ENCODE measurements at places on chromosomes 11 and 22.

GRCh38 chr22:47146941-47147340 is 384.5 kb downstream of the TBC1D22A start:
- no peak for DNase-seq

DNA sequence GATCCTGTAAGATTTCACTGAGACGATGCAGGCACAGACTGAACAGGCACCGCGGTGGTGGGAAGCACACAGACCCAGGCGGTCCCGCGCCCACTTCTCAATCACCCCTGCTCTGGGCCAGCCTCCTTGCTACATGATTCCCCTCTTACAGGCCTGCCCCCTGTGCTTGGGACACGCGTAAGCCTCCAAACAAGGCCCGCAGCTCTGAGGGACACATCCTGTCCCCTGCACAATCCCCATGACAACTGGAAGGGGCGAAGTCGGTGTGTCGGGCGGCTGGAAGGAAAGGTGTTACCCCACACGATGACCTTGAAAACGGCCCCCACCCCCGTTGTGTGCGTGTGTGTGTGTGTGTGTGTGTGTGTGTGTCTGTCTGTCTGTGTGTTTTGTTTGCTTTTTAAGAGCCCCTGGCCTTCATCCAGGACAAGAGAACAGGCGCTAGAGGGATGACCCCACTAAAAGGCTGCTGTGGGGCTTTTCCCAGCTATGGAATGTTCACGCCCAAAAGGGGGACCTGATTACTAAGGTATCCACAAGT is 13.1 kb downstream of the CELSR1 start:
- no peak for DNase-seq

- DNase-seq: no peak
Measured at GRCh38 chr11:131412061-131412460, 41.6 kb downstream of the NTM start.

DNA sequence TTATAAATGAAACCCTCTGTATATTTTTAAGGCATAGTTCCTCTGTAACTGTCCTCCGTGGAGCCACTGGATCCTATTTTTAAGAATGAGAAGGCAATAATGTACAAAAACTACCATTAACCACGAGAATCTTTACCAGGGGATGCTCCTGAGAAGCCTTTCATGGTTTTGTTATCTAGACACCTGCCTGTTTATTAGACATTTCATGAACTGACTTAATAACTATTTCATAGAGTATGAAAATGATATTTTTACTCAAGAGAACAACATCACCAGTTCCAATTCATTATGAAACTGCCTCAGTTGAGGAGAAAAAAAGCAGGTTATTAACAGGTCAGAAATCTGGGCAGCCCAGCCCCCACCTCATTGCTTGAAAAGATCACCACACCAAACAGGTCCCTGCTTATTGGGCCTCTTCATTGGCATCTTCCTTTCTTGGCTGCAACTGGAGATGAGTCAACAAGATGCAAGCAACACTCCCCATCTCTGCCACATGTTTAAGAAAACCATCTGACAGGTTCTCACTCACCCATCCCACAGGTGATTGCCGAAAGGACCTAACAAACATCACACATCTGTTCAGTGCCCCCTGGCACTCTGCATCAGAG is 27.8 kb downstream of the ETS1 start:
- no peak for DNase-seq

DNA sequence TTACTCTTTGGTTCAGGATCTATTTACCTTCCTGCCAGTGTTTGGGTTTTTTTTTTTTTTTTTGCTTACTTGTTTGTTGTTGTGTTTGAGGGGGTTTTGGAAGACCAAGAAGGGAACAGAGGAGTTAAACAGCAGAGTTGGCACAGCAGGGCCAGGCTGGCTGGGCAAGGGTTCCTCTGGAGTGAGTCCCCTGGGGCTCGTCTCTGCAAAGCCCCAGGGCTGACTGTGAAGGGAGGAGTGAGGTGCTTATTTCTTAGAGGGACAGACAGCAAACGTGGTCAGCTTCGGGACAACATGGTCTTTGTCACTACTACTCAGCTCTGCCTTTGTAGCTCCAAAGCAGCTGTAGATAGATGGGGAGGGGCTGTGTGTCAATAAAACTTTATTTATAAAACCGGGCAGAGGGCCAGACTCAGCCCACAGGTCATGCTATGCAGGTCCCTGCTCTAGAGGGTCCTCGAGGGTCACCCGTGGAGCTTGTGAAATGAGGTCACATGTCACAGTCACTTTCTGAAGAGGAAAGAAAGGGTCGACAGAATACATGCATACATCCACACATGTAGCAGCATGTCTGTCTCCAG is 1404.7 kb downstream of the BRD1 start:
- no peak for DNase-seq

- DNase-seq: no peak
Measured at GRCh38 chr11:112962579-112963367, 1.6 kb downstream of the NCAM1 start.

GRCh38 chr11:133072378-133072777 is 459.9 kb downstream of the OPCML start:
- no peak for DNase-seq

- DNase-seq: no peak
Measured at GRCh38 chr11:110071197-110071596, 22.0 kb upstream of the ZC3H12C start.

DNA sequence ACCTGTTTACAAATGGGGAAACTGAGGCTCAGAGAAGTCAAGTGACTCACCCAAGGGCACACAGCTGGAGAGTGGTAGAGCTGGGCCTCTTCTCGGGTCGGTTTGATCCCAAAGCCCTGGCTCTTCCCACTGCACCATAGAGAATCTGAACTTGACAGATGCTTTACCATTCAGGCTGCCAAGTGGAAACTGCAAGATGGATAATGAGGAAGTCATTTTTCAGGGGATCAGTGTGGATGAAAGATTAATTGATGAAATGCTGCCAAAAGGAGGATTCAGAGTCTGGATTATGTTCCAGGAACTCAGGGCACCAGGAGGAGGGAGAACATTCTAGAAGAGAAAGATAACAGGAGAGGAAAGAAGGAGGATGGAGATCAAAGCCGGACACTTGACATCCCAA is 185.9 kb upstream of the ZBED5 start:
- no peak for DNase-seq

- DNase-seq: no peak
Measured at GRCh38 chr11:32701616-32702015, 92.8 kb downstream of the CCDC73 start.

- DNase-seq: no peak
Measured at GRCh38 chr11:26134481-26135355, 197.2 kb upstream of the ANO3 start.

DNA sequence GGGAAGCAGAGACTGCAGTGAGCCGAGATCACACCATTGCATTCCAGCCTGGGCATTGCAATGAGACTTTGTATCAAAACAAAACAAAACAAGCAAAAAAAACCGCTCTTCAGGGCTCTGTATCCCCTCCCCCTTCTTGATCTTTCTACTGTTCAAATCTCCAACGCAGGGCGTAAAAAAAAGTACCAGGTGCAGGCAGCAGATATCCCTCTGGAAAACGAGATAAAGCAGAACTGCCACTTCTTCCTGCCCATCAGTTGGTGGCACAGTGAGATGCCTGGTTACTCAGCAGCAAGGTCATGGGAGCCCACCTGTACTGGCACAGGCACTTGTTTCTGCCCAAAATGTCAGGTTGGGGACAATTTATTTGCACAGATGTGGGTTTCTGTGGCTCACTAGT is 11.2 kb downstream of the CCS start:
- DNase-seq: no peak

GRCh38 chr11:63536669-63537292 is at the start of gene PLAAT4:
TSS of gene PLAAT4 (plus strand) at chr11:63536808. CDS start at chr11:63536869, 61 bp downstream.
- DNase-seq: no peak

- DNase-seq: no peak
Measured at GRCh38 chr22:47165338-47166032, 403.0 kb downstream of the TBC1D22A start.

DNA sequence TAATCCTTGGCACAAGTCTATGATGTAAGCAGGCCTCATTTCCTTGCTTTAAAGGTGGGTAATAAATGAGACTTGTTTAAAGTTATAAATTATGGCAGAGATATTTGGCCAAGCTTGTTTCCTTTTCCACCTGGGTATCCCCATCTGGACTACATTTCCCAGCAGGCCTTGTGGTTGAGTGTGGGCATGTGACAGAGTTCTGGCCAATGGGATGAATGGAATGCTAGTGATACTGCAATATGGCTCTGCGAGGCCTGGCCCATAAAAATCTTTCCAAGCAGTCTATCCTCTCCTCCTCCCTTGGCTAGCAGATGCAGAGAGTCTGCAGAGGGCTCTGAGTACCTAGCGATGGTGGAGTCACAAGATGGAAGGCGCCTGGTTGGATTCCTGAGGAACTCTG is 102.5 kb downstream of the TIMP3 start:
- DNase-seq: peak; percentile 51

DNA sequence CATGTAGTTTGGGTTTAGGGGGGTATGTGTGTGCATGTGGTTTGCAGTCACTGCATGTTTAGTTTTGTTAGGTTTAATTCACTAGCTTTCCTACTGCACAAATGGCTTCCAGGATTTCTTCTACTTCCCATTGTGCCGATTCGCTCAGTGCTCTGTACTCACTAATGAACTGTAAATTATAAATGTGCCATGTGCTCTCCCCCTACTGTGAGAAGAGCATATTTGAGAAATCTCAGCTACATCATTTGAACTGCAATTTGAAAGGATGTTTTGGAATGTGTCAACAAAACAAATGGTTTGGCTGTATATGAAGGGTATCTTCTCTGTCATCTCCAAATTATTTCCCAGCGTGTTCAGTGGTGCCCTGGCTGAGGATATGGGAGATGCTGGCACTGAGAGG is 28.1 kb downstream of the CYB5R2 start:
- no peak for DNase-seq

GRCh38 chr11:109981031-109981636 is 112.1 kb upstream of the ZC3H12C start:
- no peak for DNase-seq

DNA sequence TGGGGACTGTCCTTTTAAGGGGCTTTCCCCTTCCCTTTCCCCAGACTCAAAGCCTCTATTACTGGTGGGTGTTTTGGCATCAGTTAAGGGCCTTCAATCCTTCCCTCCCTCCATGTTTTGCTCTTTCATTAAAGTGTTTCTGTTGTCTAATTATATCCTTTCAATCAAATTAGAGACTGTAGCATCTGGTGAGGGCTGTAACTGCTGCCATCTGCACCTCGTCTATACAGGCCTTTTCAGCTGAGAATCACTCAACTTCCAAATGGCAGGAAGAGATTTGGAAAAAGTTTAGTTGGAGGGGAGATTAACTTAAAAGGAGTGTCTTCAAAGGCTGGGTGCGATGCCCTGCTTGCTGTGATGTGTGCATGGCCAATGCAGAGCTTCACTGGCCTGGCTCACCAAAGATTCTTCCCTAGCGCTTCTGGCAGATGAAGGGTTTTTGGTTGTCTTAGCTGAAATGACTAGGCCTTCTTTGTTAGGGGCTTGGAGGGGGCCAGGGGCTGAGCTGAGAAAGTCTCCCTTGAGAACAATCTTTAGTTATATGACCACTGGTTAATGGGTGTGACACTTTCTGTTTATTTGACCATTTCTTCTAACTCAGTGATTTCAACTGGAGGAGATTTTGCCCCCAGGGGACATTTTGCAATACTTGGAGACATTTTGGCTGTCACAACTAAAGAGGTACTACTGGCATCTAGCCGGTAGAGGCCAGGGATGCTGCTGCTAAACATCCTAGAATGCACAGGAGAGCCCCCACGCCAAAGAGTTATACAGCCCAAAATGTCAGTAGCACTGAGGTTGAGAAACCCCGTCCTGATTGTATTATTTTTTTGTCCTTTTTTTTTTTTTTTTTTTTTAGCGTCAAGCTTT is 7.5 kb downstream of the KREMEN1 start:
- no peak for DNase-seq

DNA sequence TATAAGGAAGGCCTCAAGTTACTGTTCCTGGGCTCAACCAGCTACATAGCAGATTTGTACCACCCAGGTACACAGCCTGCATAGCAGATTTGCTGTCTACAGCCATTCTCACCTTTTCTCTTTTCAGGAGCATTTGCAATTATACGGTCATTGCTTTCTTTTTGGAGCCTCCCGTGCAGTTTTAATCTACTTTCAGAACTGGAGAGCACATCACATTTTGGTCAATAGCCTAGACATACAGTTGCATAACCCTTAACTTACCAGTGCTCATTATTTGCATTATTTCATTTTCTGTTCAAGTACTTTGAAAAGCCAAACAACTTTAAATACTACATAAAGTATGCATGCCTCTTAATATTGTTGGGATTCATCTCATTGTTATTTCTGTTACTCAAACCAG is 150.5 kb upstream of the SORL1-AS1 start:
- no peak for DNase-seq

- no peak for DNase-seq
Measured at GRCh38 chr11:127919206-127920000, 668.0 kb downstream of the ETS1 start.

DNA sequence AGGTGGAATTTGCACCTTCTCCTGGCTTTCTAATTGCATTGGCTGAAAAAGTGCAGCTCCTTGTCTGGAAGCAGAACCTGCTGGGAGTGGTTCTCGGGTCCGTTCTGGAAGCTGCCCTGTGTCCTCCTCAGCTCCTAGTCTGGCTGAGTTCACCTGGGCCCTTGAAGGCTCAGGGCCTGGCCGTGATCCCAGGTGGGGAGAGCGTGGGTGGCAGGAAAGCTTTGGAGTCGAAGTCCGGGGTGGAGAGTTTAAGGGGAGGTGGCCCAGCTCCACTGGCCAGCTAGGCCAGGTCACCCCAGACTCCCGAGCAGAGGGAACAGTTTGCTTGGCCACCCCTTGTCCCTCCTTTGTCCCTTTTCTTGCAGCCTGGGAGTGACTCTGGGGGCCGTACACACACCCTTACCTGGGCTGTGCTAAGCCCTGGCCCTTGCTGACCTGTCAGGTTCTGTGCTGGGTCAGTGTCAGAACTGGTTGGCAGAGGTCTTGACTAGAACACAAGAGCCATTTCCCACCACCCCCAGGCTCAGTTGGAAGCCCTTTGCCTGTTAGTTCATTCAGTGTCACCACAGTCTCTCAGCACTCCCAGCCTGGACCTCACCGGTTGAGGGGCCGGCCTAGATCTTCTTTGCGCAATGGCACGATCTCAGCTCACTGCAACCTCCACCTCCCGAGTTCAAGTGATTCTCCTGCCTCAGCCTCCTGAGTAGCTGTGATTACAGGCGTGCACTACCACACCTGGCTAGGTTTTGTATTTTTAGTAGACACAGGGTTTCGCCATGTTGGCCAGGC is 37.3 kb downstream of the LRP5 start:
- DNase-seq: no peak

GRCh38 chr11:28195449-28195848 is 87.3 kb downstream of the METTL15 start:
- no peak for DNase-seq

DNA sequence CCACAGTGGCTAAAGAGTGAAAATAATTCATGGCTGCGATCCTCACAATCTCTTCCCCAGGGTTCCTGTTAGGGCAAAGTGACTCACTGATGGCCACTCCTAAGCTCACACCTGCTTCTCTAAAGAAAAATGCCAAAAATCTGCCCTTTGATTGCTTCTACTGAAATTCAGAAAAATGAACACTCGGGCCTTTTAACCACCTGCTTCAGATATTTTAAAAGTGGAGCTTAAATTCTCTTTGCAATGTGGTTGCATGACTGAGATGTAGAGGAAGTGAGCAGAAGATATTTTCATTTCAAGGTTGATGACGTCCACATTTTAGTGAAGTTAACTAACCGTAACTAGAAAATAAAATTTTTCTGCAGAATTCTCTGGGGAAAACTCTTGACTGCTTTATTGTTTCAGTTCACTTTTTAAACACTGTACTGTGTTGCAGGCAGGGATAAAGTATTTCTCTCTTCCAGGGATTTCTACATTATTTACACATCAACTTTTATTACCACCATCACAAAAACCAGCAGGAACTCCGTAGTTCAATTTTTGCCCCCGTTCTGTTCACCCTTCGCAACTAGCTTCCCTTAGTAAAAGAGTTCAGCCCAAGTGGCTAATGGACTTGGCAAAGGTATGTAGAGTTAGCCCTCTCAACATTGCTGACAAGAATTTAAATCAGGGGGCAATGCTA is 8.5 kb downstream of the RAB30 start:
- no peak for DNase-seq

Measured in HCT116 (cell line).